ENCODE measurements at places on chromosomes 4 and X. TPM values are rescaled to one million over a fixed set of nuclear protein-coding genes. Genes with fewer than 3 reads are reported as not detected.

TRIM2 gene
- total RNA-seq, result 38.0 TPM

DUX4 gene
- not detected for total RNA-seq

NUDT11 gene
- 12.1 TPM for total RNA-seq

GRCh38 chr4:116736756-116737155, 348.6 kb downstream of the TRAM1L1 start:
- no peak for DNase-seq

- DNase-seq, result no peak
These were observed 197.6 kb upstream of the GYPA start for GRCh38 chr4:144338148-144338547.

DNA sequence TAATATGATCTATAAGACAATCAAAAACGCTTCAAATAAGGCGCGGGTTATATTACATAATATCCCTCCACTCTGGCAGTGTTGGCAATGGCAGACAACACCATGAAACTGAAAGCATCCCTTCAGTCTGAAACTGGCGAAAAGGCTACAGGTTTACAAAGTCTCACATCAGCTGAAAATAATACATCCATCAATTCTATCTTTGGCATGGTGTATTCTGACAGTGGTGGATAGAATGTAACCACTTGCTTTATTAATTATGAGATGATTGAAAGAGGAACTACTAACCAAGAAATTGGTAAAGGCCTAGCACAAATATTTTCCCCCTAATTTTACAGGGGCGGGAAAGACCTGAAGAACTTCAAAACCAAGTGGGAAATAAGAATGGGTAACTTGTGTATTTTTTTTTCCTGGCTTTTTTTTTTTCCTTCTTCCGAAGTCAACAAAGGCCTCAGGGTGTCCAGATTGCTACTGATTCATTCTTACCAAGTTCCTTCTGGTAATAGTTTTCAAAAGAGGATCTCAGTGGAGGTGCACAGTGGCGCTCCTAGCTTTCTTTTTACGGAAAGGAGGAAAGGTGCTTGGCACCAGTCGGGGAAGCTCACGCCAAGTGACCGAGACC, 728 bp downstream of the UBA6 start:
- DNase-seq, result peak; percentile 51

GRCh38 chrX:66015152-66015831, 24.6 kb downstream of the VSIG4 start:
- no peak for DNase-seq

GRCh38 chr4:118760493-118760892, 75.3 kb downstream of the METTL14 start:
- no peak for DNase-seq

DNA sequence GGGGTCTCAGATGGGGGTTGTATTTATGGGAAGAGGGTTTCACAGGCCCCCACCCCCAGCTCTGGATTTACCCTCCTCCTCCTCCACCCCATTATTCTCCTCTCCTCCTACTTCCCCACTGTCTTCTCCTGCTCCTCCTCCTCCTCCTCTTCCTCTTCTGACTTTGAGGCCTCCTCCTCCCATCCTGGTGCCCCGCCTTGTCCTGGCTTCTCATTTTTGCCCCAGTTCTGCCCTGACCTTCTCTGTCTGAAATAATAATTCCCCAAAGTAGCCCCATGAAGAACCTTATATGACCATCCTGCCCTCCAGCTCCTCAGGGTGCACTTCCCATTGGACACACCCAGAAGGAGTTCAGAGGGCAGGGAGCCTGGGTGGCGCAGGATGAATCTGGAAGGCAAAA, 351.4 kb upstream of the GATB start:
- DNase-seq, result no peak

DNA sequence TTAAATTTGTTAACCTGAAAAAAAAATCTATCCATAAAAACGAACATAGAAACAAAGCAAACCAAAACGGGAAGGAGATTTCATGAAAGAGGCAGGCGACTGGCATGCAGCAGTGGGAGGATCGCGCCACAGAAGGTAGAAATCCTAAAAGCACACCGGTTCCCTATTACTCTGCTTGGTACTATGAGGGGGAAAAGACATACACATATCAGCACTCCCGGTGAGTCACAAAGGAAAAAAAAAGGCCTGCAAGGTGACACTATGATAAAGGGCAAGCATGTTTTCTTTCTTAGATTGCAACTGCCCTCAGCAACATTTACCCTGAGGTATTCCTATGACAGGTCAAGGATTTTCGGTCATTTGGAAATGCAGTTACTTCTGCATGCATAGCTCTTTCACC, 60.6 kb upstream of the NAP1L5 start:
- no peak for DNase-seq

EFHC2 gene
- 0.32 TPM for total RNA-seq

SPIN2A gene
- 1.3 TPM for total RNA-seq

IL3RA gene
- not detected for total RNA-seq

- no peak for DNase-seq
These were observed 12.4 kb downstream of the CTSO start for GRCh38 chr4:155941085-155941790.

DNA sequence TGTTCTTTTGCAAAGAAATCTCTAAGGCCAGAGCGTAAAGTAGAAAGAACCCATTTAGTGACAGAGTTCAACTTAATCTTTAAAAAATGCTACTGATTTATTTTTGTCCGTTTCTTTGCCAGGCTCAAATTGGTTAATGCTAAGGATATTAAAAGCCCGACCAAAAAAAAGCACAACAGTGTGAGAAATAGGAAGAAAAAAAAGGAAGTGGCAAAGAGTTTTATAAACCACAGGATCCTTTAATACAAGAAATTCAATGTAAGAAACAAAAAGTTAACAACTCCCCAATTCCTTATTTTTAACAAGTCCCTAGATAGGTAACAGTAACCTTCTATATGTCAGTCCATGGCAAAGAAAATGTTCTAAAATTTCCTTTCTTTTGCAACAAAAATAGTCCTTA, 480.4 kb downstream of the ACTRT1 start:
- DNase-seq, result no peak

DNA sequence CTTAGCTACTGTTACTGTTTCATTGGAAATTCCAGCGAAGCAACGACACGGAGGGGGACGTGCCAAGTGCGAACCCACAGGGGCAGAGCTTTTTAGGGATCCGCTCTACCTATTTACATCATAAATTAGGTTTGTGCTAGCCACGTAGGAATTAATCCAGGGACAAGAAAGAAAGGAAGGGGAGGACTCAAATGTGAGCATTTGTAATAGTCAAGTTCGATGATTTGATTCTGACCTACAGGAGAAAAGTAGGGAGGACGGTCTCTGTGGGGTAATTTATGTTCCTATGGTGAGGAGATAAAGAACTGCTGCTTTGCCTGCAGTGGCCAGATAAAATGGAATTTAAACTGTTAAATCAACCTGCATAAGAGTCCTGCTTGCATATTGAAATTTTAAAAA, 1.7 kb downstream of the INTS6L start:
- no peak for DNase-seq

CDS1 gene
- under 0.01 TPM for total RNA-seq

PPP2R2C gene
- not detected for total RNA-seq

P2RY4 gene
- not detected for total RNA-seq

GRCh38 chr4:16056681-16057385, 27.0 kb downstream of the PROM1 start:
- no peak for DNase-seq

DNA sequence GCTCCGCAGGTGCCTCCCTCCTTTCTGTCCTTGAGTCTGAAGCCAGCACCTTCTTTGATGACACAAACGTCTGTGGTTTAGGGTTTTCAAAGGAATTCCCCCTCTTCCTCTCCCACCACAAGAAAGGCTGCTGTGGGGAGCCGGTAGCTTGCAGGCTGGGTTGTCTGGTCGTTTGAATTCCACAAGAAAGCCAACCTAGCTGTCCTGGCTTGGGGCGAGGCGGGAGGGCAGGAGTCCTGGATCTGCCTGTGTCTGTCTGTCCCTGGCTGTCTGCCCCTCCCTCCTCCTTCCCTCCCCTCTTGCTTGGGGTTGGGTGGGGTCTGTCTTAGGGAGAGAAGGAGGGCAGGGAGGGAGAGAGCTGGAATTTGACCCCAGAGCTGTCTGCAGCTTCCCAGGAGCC, 56.3 kb downstream of the SHROOM2 start:
- DNase-seq, result peak; percentile 25

MAGEB2 gene
- not detected for total RNA-seq

LONRF3 gene
- total RNA-seq, result 0.43 TPM

AMOT gene
- total RNA-seq, result 15.1 TPM

DNA sequence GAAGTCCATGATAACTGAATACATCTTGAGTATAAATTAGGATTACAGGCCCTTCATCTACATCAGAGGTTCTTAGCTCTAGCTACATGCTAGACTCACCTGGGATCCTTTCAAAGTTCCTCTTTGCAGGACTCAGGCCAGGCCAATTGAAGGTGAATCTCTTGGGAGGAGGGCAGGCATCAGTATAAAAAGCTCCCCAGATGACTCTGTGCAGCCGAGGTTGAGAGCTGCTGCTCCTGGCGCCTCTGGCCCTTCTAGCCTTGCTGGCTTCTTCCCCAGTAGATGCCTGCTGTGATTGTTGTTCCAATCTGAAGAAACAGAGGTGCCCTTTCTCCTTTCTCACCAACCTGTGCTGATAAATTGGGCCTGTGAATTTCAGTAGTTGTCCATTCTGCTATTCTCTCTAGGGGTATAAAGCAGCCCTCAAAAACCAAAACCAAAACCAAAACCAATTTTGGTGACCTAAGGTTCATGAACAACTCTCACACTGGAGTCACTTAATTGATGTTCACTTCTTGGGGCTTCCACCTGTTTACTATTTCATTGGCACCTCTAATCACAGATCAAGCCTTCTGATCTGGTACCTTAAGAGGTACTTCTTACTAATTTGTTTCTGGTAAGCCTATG, 78.7 kb downstream of the SUPT20HL2 start:
- no peak for DNase-seq

OCIAD1 gene
- 81.5 TPM for total RNA-seq

DNA sequence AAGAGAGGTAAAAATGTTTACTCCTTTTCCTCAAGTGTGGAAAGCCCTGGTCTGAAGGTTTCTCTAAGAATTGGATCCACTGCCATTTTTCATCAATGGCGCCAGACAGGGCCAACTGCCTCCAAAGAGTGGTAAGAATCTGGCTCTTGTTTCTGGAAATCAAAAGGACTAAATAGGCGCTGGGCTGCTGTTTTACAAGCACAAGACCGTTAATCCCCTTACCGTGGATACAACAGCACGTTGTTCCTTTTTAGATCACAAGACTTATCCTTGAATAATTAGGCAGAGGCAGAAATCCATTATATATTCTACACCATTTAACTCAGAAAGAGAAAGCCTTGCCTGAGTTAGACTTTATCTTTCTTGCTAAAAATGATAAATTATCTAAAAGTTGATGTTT, 10.6 kb downstream of the CLTRN start:
- DNase-seq, result no peak

DNA sequence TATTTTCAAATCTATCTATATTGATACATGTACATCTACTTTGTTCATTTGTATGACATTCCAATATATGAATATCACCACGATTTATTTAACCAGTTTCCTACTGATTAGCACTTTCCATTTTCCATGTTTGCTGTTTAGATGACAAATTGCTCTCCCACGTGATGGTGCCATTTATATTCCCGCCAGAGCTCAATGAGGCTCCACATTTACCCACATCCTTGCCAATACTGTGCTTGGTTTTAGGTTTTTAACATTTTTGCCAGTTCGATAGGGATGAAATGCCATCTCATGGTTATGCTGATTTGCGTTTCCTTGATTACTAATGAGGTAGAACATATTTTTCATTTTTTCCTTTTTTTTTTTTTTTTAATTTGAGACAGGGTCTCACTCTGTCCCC, 86.7 kb upstream of the TRIM2 start:
- DNase-seq, result no peak

DNA sequence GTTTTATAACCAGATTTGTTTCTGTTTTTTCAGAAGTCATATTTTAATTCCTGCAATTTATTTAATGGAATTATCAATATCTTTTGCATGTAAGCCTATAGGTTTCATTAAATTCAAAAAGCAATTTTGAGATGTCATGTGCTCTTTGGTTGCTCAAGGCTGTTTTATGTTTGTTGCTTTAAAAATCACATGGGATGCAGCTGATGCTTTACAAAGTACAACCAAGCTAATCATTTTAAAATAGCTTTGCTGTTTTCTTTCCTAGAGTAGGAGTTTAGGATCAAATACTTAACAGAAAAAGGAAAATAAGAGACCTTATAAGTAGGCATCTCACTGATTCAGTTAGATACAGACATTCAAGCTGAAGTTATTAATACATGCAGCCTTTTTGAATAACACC, 11.3 kb downstream of the CPEB2 start:
- DNase-seq, result peak; percentile 43

DSPP gene
- not detected for total RNA-seq

GRCh38 chr4:83639849-83640493, 104.1 kb downstream of the GPAT3 start:
- peak; percentile 84 for DNase-seq

Measured in fibroblast of villous mesenchyme (primary cell).